Eye (tissue), 1 donor: ENCODE measurements at places on chromosomes 1 and 21.

DNA sequence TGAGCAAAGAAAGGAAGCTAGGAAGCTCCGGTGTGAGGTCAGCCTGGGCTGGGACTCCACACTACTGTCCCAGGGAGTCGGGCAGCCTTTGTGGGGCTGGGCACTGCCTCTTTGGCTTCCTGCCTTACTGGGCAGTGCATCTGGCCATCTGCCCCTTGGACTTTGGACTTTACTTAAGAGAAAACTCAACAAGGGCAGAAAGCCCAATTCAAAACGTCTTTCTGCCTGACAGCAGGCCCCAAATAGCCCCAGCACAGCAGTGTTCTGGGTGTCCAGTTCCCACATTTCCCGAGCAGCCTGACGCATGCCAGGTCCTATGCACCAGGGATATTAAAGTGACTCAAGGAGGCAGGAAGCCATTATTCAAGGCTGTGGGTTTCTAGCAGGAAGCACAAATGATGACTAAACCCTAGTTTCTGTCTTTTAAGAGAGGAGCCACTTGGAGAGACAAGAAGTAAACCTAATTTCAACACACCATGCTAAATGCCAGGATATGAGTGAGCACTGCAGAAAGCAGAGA, 37.9 kb upstream of the EDEM3 start:
- DNase-seq = no peak

GRCh38 chr1:212595787-212596714, 12.5 kb upstream of the ATF3 start:
- no peak for DNase-seq

- no peak for DNase-seq
Observed at GRCh38 chr1:185281245-185281644, 35.8 kb downstream of the IVNS1ABP start.

DNA sequence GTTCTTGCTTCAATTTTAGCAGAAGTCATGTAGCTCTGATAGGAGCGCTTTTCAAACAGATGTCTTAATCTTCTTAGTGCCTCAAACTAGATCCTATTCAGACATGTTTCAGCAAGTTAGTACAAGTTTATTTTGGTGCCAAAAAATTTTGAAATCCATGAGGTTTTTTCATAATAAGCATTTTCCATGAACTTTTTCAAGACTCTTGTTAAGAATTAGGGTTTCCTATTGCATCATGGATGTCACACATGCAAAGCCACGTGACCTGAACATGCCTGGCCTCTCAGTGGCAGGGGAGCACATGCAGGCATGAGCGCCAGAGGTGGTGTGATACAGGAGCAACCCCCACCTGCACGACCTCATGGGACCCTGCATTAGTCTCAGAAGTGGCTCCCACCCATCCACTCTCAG, 67.6 kb downstream of the POFUT2 start:
- DNase-seq = no peak

DNA sequence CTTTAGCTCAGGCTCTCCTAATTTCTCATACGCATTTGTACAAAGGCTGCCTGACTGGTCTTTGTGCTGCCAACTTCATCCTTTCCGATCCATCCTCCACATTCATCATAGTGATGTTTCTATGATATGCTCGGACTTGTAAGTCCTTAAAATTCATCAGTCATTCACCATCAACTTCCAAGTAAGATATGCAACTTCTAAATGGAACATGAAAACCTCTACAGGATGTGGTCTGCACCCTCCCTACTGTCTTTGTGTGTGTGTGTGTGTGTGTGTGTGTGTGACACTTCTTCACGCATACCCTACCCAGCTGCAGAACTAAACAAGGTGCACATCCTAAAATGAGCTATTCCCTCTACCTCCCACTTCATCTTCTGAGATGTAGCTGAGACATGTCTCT, 397.9 kb upstream of the NR5A2 start:
- no peak for DNase-seq

DNA sequence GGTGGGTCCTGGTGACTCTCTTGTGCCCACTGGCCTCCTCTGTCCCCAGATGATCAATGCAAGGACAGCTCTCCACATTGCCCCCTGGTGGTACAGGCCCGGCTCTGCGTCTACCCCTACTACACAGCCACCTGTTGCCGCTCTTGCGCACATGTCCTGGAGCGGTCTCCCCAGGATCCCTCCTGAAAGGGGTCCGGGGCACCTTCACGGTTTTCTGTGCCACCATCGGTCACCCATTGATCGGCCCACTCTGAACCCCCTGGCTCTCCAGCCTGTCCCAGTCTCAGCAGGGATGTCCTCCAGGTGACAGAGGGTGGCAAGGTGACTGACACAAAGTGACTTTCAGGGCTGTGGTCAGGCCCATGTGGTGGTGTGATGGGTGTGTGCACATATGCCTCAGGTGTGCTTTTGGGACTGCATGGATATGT, 10.8 kb downstream of the ADAMTSL4 start:
- DNase-seq = peak; percentile 92

DNA sequence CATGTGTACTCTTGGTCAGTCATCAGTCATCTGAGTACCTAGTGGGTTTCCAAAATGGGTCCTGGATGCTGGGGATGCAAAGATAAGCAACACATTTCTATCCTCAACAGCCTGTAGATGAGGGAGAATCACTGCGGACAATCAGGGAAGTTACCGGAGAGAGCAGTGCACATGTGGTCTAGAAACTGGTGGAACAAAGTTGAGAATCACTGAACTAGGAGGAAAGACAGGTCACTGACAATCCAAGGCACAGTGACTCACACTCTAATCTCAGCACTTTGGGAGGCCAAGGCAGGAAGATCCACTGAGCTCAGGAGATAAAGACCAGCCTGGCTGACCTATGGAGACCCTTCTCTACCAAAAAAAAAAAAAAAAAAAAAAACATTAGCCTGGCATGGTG, 31.4 kb upstream of the LGALS8 start:
- DNase-seq = no peak
